ENCODE measurements at places on chromosomes 12 and 14. TPM values are rescaled to one million over a fixed set of nuclear protein-coding genes. Genes with fewer than 3 reads are reported as not detected.

- no peak for DNase-seq
Measured at GRCh38 chr12:103401421-103401820, 94.3 kb downstream of the C12orf42 start.

The MGP gene
- 101 TPM for polyA plus RNA-seq

DNA sequence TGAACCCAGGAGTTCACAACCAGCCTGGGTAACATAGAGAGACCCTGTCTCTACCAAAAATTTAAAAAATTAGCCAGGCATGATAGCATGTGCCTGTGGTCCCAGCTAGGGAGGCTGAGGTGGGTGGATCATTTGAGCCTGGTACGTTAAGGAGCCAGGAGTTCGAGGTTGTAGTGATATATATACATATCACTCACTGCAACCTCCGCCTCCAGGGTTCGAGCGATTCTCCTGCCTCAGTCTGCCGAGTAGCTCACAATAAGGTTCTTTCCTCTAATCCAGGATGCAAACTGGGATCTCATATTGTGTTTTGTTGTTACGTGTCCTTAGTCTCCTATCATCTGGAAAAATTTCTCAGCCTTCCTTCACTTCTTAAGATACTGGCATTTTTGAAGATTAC lies 24.0 kb upstream of the GSC start:
- no peak for DNase-seq

DNA sequence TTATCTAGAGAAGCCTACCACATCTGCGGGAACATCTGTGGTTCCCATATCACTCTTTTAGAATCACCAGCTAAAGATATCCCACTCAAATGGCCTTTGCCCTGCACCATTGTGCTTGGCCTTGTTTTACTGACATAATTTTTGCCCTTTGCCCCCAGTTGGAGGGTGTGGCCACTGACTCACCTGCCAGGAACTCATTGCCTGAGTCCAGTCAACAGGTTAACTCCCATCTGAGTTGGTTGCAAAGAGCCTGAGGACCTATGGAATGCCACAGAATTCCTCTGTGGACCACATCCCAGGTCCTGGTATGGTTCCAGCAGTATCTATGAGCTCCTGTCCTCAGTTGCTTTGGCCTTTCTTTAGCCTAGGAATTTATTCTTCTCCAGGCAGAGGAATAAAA lies 55.7 kb upstream of the PTGR2 start:
- no peak for DNase-seq

The GLIPR1L2 gene
- 0.63 TPM for polyA plus RNA-seq

GRCh38 chr14:104339829-104340228 lies 201.4 kb downstream of the KIF26A start:
- DNase-seq = no peak

GRCh38 chr12:53074999-53075370 lies 4.2 kb downstream of the SPRYD3 start:
- no peak for DNase-seq

The KRT73 gene
- 0.10 TPM for polyA plus RNA-seq

- no peak for DNase-seq
Measured at GRCh38 chr14:98312006-98312405, 960.0 kb downstream of the BCL11B start.

- no peak for DNase-seq
Measured at GRCh38 chr14:68040633-68041369, 221.2 kb downstream of the RAD51B start.

GRCh38 chr14:85444635-85445034 lies 85.3 kb upstream of the FLRT2 start:
- DNase-seq = no peak

DNA sequence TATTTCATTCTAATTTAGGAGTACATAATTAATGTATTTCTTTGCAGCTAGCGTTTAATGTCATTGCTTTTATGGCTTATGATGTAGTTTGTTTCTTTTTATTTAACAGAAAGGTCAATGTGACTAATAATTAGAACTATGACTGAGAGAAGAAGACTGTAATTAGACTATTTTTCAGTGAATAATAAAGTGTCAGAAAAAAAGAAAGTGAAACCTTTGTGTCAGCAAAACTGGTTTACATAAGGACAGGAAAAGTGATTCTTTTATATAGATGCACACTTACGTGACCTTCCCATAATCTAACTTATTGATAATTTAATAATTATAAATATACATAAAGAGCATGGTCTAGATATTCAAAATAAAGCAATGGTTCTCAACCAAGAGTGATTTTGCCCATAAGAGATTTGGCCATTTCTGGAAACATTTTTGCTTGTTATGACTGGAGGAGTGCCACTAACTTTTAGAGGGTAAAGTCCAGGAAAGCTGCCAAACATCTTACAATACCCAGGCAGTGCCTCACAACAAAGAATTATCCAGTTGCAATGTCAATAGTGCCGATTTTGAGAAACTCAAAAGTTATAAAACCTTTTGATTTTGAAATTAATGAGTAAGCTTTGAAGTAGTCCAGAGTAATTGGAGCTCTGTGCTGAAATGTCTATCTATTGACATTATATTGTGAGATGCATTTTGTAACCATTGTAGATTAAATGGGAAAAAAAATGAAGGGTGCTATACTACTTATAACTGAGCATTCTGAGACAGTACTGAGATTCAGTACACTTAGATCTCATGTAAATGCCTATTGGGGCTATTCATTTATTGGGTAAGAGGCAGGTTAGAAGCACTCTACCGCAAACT lies 227.1 kb downstream of the C12orf50 start:
- DNase-seq = no peak

- peak; percentile 28 for DNase-seq
Measured at GRCh38 chr12:38138225-38139221, 178.1 kb upstream of the ALG10B start.

DNA sequence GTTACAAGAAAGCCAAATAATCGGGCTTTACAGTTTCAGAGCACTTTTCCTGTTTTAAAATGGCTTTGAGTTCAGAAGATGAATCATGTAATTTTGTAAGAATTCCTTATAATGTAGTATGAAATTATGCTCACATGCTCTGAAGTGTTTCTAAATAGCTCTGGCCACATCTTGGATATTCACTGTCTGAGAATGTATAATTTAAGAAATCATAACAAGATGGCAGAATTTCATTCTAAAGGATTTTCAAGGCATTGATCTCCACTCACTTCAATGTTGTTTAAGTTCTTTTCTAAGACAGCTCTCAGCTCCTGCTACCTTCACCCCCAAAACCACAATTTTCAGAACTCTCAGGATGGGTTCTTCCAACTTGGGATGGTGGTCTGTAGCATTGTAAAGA lies 180.1 kb downstream of the DACT1 start:
- DNase-seq = no peak

The AICDA gene
- polyA plus RNA-seq = 0.09 TPM

- no peak for DNase-seq
Measured at GRCh38 chr14:101480747-101481530, 80.4 kb upstream of the DIO3 start.

The MANSC4 gene
- polyA plus RNA-seq = 0.69 TPM

GRCh38 chr14:21807975-21808374 lies 134.4 kb upstream of the OR4E1 start:
- no peak for DNase-seq

The P3H3 gene
- polyA plus RNA-seq = 29.1 TPM

DNA sequence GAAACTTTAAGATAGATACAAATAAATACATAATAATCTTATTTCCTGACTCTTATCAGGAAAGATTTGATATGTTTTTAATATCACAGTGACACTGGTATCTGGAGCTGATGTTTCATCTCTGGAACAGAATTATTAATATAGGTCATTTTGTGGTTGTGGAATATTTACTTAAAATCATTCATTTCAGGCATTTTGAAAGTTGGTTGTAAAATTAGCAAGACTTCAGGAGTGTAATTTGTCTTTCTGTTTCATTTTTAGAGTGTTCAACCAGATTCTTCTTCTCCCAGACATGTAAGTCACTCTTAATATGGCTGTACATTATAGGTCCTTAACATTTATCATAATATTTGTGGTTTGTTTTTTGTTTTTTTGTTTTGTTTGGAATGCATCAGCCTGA lies 115.7 kb downstream of the PCNX1 start:
- DNase-seq = no peak

The MAX gene
- polyA plus RNA-seq = 58.7 TPM

- no peak for DNase-seq
Measured at GRCh38 chr12:8891976-8892375, 22.3 kb upstream of the PHC1 start.

DNA sequence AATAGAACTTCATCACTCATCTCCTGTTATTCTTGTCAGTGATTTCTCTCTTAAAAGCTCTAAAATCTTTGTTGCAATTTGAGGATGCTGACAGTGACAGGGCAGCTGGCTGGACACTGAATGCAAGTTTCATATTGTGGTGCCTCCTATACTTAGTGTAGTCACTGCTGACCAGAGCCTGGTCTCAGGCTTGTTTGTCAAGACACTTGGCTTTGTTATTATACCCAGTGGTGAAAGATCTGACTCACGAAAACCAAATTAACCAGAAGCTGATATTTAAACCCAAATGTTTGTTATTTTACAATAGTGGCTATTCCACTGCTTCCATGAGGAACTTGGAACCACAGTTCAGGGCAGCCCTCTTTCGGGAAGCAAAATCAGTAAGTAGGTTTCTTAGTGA lies 42.8 kb downstream of the RPGRIP1 start:
- DNase-seq = no peak

The IL23A gene
- polyA plus RNA-seq = 1.1 TPM

The LRRK2 gene
- polyA plus RNA-seq = 5.4 TPM

DNA sequence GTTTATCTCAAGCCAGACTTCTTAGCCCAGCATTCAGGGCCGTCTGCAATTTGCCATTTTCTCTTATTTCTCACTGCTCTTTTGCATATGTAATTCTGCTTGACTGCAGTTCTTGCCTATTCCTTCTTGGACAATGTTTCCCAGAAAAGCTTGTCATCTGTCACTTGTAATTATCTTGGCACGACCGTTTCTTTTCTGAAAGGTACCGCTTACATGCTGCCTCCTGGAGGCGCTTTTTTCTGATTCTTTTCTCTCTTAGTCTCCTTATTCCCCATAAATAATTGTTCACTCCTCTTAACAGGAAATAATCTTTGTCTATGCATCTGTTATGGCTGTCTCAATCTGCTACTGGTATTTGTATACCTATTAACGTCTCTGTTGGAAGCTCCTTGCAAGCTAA lies 1.2 kb upstream of the ALDH1L2 start:
- DNase-seq = no peak

DNA sequence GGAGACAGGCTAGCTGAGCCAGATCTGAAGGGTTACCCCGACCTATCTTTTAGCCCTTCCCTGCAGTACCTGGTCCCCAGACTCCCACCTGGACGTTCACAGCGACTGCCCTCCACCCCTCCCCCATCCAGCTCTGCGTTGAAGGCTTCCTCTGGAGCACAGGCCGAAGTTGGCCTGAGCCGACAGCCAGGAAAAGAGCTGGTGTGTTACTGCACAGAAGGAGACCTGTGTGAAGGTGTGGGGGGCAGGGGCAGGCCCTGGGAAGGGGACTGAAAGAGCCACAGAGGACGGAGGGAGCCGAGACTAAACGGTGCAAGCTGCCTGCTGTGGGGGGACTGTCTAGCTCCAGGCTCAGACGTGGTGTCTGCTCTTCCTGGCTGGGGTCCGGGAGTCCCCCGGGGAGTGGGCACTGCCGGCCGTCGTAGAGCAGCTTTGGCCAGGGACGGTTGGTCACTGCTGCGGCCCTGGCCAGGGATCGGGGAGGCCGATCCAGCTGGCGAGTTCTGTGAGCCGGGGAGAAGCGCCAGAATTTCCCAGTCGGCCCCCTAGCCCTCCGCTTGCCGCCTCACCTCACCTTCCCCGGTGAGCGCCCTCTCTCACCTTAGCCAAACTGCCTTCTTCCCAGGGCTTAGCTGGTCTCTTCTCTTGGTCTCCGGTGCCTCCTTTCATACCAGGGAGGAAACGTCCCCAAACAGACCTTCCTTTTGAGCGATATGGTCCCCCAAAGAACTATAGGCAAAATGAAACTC lies 899 bp upstream of the COL2A1 start:
- no peak for DNase-seq

The AQP6 gene
- 0.29 TPM for polyA plus RNA-seq

The SLC2A13 gene
- polyA plus RNA-seq = 7.6 TPM

DNA sequence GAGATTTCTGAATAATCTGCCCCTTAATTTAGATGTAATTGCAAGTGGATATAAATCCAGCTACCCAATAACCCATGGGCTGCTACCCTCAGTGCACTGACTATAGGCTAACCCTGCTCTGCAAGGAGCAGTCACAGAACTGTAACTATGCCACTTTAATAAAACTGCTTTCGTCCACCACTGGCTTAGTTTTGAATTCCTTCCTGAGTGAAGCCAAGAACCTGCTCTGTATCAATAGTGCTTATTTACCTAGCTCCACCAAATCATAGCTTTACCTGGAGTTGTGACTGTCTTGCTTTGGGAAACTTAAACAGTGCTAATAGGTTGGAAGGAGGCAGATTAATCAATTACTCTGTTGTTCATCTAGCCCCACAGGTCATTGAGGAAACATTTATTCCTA lies 1524.4 kb upstream of the SEL1L start:
- DNase-seq = no peak

The SNW1 gene
- polyA plus RNA-seq = 89.4 TPM

The FAM181A gene
- polyA plus RNA-seq = 0.51 TPM
